ENCODE measurements at places on chromosomes 5 and 9. TPM values are rescaled to one million over a fixed set of nuclear protein-coding genes. Genes with fewer than 3 reads are reported as not detected.

Gene ELOVL7
- 0.85 TPM for total RNA-seq

- H3K27ac ChIP-seq, result no peak overlapping the region
- H3K4me1 ChIP-seq, result no peaks in the 10 kb centered on the region
- H3K36me3 ChIP-seq, result peaks cover 19% of the 10 kb centered on the region
- DNase-seq, result no peak
Measured at GRCh38 chr9:125477089-125477544, 215.5 kb downstream of the GAPVD1 start.

DNA sequence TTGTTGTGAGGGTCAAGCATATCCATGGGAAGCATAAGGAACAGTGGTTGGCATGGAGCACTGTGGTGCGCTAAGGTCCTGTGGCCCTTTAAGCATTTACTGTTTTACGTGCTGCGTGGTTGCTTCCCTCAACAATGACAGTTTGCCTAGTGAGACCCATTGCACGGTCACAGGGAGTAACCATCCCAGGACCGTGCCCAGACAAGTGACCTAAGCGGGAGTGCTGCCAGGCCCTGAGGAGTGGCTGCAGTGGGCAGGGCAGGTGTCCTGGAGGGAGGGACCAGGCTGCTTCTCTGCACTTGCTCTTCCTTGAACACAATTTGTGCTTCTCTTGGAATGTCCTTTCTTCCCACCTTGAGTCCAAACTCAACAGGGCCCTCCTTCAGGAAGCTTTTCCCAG, 64.6 kb downstream of the RGS3 start:
- peaks cover 38% of the 10 kb centered on the region for H3K36me3 ChIP-seq
- H3K27ac ChIP-seq, result no peak overlapping the region
- DNase-seq, result no peak
- no peak overlapping the region for H3K4me3 ChIP-seq
- no peaks in the 10 kb centered on the region for H3K27me3 ChIP-seq

DNA sequence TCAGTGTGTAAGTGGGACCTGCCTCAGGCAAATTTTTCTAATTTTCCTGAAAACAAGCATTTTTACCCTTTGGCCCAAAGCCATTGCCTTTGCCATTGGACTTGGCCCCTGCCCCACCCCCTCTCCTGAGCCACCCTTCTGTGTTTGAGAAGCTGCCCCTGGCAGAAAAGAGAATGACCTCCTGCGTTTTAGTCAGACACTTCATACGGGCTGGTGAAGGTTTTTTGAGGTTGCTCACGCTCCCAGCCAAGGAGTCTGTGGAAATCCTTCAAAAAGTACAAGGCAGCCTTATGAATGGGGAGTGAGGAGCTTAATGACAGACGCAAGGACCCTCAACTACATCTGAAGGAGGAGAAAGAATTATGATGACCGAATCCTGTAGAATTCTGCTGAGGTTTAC, 308.9 kb downstream of the SLIT3 start:
- no peak for DNase-seq
- H3K36me3 ChIP-seq, result no peaks in the 10 kb centered on the region
- no peak overlapping the region for H3K27ac ChIP-seq
- H3K4me3 ChIP-seq, result no peak overlapping the region
- peaks cover 12% of the 10 kb centered on the region for H3K27me3 ChIP-seq

DNA sequence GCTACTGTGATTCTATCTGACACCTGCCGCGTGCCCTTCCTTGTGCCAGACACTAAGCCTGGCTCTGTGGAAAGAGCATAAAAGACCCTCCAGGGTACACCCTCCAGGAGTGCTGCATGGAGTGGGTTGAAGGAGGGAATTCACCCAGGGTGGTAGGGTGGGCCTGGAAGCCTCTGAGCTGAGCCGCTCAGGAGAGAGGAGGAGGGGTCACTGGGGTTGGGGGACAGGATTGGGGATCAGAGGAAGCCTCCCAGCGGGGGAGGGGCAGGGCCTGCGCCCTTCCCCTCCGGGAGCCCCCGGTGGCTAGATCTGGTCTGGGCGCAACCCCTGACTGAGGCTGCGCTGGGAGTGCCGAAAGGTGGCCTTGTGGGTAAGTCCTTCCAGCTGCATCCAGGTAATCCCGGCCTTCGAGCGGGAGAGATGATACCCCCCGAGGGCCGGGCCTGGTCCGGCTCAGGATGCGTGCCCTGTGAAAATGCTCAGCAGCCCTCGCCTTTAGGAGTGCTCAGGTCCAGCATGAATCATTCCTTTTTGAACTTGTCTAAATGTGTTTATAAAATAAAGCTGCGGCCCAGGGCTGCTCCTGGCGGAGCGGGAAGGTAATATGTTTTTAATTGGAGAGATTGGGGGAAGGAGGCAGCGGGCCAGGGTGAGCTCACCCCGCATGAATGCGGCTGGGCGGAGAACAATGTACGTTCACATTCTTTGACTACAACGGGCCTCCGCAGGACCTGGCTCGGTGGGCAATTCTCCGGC, 118.1 kb upstream of the SMIM23 start:
- H3K4me3 ChIP-seq, result no peak overlapping the region
- no peak overlapping the region for H3K27ac ChIP-seq
- no peaks in the 10 kb centered on the region for H3K27me3 ChIP-seq
- no peaks in the 10 kb centered on the region for H3K36me3 ChIP-seq
- H3K4me1 ChIP-seq, result no peaks in the 10 kb centered on the region
